Activated CD4-positive, alpha-beta memory T cell treated with anti-CD3 and anti-CD28 coated beads for 36 hours (primary cell): ENCODE measurements at places on chromosomes 7 and 10.

- peak; percentile 31 for DNase-seq
Measured at GRCh38 chr7:93890464-93891068, at the start of gene TFPI2. Gene TFPI2, minus strand, starts transcription at chr7:93890753. Its CDS starts 75 bp downstream, at chr7:93890678.

- no peak for DNase-seq
Measured at GRCh38 chr10:49441488-49442476, 45.9 kb upstream of the DRGX start.

- DNase-seq = no peak
Measured at GRCh38 chr7:64834989-64835388, 40.8 kb downstream of the ZNF138 start.

DNA sequence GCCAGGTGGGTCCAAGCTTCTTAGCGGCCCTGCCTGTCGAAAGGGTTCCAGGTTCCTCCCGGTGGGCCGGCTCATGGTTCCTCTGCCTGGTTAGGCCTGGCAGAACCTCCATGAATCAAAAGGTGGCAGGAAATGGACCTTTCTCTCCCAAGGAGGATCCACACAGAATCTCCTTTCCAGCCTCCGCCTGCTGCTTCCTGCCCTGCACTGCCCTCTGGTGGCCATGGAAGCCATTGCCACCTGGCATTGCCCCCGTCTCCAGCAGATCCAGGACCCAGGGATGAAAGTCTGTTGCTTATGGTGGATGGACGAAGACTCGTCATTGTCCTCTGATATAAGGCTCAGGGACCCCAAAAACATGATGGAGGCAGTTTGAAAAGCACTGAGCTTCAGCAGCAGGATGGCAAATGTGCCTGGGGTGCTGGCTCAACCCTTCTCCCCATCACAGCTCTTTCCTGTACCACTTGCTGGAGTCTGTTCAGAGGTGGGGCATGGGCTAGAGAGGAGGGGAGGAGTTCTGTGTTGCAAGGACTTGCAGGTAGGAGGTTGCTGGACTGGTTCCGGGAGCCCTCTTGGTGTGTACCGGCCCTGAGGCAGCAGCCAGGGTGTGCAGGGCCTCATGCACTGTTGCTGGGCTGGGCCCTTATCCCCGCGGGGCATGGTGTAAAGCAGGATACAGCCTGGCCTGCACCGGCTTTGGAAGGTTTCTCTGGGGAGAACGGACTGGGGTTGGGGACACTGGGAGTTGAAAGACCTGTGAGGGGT, 11.3 kb upstream of the INMT start:
- peak; percentile 82 for DNase-seq

GRCh38 chr10:86267286-86268195, 99.1 kb downstream of the GRID1 start:
- no peak for DNase-seq

- no peak for DNase-seq
Measured at GRCh38 chr10:32051926-32052325, 4.3 kb downstream of the KIF5B start.

DNA sequence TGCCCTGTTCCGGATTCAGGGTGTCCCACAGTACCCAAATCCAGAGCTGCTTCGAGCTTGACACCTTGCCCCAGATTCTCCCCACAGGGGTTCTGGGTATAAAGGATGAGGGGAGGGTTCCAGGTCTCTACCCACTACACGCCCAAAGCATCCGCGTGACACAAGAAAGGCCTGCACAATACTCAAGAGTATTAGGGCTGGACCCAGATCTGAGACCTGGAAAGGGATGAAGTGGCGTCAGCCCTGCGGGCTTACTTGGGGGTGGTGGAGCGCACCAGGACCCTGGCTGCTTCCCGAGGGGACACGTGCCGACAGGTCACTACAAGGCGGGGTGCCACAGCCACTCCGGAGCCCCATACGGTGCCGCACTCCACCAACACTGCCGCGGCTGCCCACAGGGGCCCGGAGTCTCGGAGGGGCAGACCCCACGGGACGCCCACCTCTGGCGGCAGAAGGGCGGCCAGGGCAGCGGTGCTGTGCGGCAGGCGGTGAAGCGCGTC, 1.3 kb downstream of the TYSND1 start:
- DNase-seq = no peak

GRCh38 chr10:60910543-60910942, 33.4 kb downstream of the RHOBTB1 start:
- DNase-seq = no peak
